Testis (tissue), 5 donors: ENCODE measurements at places on chromosomes 16 and 17. TPM values are rescaled to one million over a fixed set of nuclear protein-coding genes. Genes with fewer than 3 reads are reported as not detected.

CIBAR2 gene
- 1.6 TPM for polyA plus RNA-seq

- no peaks in the 10 kb centered on the region for H3K27me3 ChIP-seq
- no peak overlapping the region for H3K27ac ChIP-seq
- DNase-seq: no peak
- no peaks in the 10 kb centered on the region for H3K36me3 ChIP-seq
Measured at GRCh38 chr17:81920612-81921536, 2.9 kb upstream of the SIRT7 start.

- peaks cover 51% of the 10 kb centered on the region for H3K4me1 ChIP-seq
- H3K27me3 ChIP-seq: no peaks in the 10 kb centered on the region
- no peak overlapping the region for H3K4me3 ChIP-seq
- no peak for DNase-seq
- no peak overlapping the region for H3K27ac ChIP-seq
- no peaks in the 10 kb centered on the region for H3K36me3 ChIP-seq
Measured at GRCh38 chr16:53087101-53087500, 32.3 kb downstream of the CHD9 start.

DNA sequence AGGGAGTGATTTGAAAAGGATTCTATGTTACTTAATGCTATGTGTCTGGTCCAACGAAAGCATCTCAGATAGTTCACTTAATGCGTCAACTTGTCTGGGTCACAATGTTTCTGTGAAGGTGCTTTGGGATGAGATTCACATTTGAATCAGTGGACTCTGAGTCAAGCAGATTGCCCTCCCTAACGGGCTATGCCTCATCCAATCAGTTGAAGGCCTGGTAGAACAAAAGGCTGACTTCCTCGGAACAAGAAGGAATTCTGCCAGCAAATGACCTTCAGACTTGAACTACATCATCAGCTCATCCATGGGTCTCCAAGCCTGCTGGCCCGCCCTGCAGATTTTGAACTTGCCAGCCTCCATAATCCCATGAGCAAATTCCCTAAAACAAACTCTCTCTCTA lies 15.2 kb downstream of the EMP2 start:
- H3K27ac ChIP-seq: no peak overlapping the region
- H3K4me1 ChIP-seq: peaks cover 5% of the 10 kb centered on the region
- H3K27me3 ChIP-seq: no peaks in the 10 kb centered on the region
- no peak for DNase-seq
- H3K4me3 ChIP-seq: no peak overlapping the region

GRCh38 chr17:48259694-48260291 lies 152.2 kb downstream of the SNX11 start:
- H3K4me1 ChIP-seq: no peaks in the 10 kb centered on the region
- H3K27ac ChIP-seq: no peak overlapping the region
